Stimulated activated CD4-positive, alpha-beta T cell treated with anti-CD3 and anti-CD28 coated beads, Interleukin-1b, Interleukin-23, amount 100 ng/mL, for 24 hours (primary cell): ENCODE measurements at places on chromosomes 5 and 9.

- no peak for DNase-seq
These were observed 96.7 kb upstream of the MAMDC2 start for GRCh38 chr9:69946800-69947437.

GRCh38 chr9:91658513-91659105, 235.0 kb upstream of the NFIL3 start:
- DNase-seq, result no peak

DNA sequence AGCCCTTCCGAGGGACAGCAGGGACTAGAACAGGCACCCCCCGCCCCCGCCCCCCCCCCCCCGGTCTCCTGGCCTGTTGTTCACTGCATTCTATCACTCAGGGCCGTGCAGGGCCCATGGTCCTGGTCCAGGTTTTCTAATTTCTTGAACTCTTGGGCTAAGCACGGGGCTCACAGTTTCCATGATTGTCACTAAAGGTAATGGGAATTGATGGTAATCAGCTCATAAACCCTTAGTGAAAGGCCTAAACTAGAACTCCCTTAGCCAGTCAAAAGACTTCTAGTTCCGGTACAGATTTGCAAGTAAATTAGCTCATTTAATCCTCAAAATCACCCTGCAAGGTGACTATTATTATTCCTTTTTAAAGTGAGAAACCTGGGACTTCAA, 14.7 kb upstream of the PWWP2A start:
- DNase-seq, result no peak

- DNase-seq, result peak; percentile 21
These were observed 10.6 kb upstream of the GRIN1 start for GRCh38 chr9:137128158-137128861.

DNA sequence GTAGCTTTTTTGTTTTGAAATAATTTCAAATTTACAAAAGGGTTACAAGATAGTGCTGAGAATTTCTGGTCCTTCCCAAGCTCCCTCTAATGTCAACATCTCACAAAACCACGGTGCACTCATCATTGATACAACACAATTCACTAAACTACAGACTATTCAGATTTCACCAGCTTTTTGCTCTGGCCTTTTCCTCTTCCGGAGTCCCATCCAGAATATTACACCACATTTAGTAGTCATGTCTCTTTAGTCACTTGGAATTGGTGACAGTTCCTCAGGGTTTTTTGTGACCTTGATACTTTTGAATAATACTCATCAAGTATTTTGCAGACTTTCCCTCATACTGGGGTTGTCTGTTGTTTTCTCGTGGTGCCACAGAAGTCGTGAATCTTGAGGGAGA, 484.0 kb downstream of the GADD45G start:
- DNase-seq, result no peak

GRCh38 chr9:33426843-33427293, 20.5 kb downstream of the AQP3 start:
- DNase-seq, result no peak

- DNase-seq, result no peak
These were observed 78.6 kb downstream of the ANXA1 start for GRCh38 chr9:73230251-73230650.

DNA sequence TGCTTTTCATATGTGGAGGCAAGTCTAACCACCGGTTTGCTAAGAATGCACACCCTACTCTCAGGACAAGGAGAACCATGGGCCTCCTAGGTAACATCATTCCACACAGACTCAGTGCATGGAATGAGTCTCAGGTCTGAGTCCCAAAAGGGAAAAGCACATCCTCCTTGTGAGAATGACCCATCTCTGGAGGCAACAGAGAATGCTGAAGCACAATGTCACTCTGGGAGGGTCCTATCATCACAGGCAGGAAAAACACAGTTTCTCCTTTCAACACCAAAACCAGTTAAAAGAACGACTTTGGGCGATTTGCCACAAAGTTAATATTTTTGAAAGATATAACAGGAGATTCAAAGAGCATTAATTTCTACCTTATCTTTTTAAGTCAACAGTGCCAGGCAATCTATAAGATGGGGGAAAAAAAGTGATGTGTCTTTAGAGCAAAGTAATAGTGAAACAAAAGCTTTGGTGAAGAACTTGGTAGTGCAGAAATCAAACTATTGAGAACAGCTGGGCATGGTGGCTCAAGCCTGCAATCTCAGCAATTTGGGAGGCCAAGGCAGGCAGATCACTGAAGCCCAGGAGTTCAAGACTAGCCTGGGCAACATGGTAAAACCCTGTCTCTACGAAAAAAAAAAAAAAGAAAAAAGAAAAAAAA, 97.3 kb downstream of the OXCT1 start:
- DNase-seq, result no peak

GRCh38 chr9:127935765-127936221, 1.9 kb downstream of the DPM2 start:
- no peak for DNase-seq

- DNase-seq, result no peak
These were observed 53.7 kb upstream of the BOD1 start for GRCh38 chr5:173670130-173670651.

DNA sequence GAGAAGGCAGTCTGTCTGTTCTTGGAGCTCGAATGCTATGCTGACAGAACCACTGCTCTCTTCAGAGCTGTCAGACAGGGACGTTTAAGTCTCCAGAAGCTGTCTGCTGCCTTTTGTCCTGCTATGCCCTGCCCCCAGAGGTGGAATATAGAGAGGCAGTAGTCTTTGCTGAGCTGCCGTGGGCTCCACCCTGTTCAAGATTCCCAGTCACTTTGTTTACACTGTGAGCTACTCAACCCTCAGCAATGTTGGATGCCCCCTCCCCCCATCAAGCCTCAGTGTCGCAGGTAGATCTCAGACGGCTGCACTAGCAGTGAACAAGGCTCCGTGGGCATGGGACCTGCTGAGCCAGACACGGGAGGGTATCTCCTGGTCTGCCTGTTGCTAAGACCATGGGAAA, 344.2 kb downstream of the TMEM161B start:
- no peak for DNase-seq

DNA sequence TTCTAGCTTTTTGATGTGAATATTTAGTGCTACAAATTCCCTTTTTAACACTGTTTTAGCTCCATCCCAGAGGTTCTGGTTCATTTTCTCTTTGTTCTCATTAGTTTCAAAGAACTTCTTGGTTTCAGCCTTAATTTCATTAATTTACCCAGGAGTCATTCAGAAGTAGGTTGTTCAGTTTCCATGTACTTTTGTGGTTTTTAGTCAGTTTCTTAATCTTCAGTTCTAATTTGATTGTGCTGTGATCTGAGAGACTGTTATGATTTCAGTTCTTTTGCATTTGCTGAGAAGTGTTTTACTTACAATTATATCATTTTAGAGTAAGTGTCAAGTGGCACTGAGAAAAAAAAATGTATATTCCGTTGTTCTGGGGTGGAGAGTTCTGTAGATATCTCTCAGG, 240.1 kb upstream of the RASA1 start:
- no peak for DNase-seq

DNA sequence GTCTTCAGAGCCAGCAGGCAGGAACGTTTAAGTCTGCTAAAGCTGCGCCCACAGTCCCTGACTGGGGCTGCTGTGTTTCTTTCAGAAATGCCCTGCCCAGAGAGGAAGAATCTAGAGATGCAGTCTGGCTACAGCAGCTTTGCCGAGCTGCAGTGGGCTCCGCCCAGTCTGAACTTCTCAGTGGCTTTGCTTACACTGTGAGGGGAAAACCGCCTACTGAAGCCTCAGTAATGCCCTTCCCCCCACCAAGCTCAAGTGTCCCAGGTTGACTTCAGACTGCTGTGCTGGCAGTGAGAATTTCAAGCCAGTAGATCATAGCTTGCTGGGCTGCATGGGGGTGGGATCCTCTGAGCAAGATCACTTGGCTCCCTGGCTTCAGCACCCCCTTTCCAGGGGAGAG, 78.4 kb downstream of the SREK1 start:
- no peak for DNase-seq

DNA sequence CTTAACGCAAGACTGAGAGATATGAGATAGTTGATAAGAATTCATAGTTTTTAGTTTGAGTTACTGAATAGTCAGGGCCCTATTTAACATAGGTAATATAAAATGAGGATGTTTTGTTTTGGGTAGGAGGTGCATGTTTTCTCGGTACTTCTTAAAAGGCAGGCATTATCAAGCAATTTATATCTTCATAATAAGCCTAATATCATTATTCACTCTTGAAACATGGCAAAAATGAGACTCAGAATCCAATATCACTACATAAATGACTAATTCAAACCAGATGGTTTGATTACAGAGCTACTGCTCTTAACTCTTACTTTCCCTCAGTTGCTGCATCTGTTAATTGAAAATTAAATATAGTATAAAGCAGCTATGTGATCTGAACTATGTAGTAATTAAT, 2038.7 kb downstream of the EFNA5 start:
- no peak for DNase-seq

- DNase-seq, result no peak
These were observed 27.6 kb downstream of the SLC25A51 start for GRCh38 chr9:37876376-37876775.

GRCh38 chr9:107836300-107836699, 346.7 kb upstream of the KLF4 start:
- DNase-seq, result no peak

DNA sequence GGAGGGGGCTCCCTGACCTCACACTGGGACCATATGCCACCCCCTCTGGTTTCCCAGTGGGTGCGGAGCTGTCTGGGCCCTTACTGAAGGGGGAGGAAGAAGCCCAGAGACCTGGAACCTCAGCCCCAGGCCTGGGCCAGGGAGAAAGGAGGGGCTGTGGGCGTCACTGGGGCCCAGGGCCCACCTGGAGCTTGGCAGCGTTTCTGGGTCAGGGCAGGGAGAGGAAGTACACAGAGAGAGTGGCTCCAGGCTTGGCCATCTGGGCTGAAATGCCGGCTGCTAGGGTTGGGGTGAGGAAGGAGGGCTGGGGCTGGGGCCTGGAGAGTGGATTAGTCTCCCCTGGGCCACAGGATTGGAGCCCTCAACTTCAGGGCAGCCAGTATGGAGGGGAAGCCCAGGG, 6.4 kb upstream of the DAB2IP start:
- no peak for DNase-seq

- no peak for DNase-seq
These were observed 31.6 kb upstream of the F2RL1 start for GRCh38 chr5:76787237-76787636.

- DNase-seq, result no peak
These were observed 86.6 kb downstream of the SH3GL2 start for GRCh38 chr9:17665450-17665849.

DNA sequence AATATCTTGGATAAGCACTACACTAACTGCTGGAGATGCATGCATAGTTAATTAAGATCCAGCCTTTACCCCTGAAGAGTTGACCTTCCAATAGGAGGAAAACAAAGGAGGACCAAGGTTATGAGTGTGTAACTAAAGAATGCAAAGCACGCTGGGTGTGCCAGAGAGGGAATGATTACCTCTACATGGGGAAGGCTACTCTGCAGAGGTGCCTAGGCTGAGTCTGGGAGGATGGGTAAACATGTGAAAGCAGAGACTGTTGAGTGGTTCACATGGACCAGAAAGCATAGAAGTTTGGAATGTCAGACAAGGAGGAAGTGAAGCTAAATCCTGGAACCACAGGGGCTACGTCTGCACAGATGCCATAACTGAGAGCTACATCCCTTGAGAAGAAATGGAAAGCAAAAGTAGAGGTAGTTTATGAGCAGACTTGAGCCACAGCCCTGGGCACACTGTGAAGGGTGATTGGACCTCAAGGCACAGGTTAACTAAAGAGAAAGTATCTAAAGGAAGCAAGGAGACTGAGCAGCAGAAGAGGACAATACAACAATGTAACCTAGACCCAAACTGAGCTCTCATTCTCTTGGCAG, 176.2 kb downstream of the DENND1A start:
- no peak for DNase-seq

GRCh38 chr9:99953861-99954507, 47.5 kb downstream of the STX17 start:
- DNase-seq, result no peak

DNA sequence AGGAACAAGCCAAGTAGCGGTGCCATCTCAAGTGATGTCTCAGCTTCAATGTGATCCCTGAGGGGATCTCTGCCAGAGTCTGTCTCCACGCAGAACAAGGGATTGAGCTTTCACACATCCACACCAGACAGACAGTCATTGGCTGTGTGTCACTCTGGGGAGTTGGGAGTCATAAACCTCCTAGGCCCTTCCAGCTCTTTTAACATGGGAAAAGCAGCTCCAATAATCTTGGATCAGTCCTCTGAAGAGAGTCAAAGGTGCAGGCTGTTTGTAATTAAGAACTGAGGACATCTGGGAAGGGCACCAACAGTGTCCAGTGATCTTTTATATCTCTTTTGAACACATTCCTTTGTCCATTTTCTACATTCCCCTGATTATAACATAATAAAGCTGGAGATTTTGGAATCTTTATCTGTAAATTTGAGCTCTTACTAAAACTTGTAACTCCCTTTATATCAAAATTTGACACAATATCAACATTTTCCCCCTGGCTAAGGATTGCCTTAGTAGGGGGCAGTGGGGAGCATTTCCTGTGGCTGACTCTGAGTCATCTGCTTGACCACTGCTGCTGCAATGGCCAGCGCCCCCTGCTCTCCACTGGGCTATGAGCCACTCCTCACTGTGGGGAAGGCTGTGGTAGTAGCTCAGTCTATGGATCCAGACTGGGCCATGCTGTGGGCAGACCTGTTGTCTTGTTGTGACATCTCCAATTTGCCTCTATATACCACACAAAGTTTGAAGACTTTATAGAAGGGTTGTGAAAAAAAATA, 284.4 kb downstream of the OSTF1 start:
- DNase-seq, result no peak

GRCh38 chr5:8234179-8234770, 365.3 kb downstream of the MTRR start:
- DNase-seq, result no peak

DNA sequence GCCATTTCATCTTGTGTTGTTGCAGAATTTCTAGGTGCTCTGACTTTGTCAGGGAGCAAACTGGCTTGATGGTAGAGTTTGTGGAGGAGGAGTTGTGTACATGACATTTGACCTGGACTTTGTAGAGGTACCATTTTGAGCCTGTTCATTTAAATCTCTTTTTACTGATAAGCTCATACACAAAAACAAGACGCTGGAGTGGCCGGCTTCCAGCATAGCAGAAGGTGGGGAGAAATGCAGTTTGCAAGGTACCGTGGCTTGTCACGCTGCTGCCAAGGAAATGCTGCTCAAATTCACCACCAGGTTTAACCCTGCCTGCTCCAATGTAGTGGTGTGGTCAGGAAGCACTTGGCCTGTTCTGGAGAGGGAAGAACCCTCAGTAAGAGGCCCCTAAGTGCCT, 18.9 kb upstream of the IQGAP2 start:
- DNase-seq, result no peak

DNA sequence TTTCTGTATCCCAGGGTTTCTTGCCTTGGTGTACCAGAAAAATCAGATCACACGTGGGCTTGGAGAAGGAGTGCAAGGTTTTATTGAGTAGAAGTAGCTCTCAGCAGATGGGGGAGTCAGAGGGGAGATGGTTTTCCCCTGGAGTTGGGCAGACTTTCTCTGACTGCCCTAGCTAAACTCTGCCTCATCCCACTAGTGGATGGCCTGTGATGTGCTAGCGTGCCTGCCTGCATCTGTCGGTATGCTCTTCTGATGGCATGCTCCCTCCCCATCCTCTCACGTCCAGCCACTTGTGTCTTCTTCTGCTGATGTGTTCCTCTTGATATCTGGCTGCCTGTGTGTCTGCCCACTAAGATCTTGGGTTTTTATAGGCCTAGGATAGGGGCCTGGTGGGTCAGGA, 616.1 kb upstream of the RGMB start:
- no peak for DNase-seq
